ENCODE measurements at places on chromosomes 6 and 20.

DNA sequence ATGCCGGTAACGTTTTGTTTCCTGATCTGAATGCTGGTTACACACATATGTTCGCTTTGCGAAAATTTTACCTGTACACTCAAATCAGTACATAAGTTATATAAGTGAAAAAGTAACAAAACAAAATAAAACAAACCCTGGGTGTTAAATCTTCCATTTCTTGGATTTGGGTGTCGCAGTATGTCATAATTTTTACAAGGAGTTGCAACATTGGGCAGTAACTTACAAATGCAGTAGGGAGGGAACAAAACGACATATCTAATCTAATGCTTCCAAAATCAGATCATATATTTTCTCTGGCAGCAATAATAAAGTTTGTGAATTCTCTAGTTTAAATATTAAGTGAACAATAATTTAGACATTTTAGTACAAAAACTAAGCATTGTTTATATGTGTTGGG is 25.2 kb downstream of the SNX14 start:
- no peak for DNase-seq

GRCh38 chr20:55533632-55534031 is 471.7 kb downstream of the CBLN4 start:
- no peak for DNase-seq

DNA sequence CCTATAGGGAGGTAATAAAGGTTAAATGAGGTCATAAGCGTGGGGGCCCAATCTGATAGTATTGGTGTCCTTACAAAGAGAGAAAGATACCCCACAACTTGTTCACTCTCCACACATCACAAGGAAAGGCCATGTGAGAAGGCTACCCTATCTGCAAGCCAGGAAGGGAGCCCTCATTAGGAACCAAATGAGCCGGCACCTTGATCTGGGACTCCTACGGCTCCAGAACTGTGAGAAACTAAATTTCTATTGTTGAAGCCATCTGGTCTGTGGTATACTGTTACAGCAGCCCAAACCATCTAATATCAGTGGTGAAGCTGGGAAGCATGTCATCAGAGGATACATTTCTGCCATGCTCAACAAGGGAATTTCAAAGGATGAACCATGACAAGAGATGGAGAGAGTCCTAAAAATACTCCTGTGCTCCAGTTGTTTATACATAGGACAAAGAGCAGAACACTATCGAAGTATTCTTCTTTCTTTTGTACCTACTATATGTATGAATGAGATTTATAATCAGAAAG is 10.4 kb downstream of the COX7A2 start:
- no peak for DNase-seq

DNA sequence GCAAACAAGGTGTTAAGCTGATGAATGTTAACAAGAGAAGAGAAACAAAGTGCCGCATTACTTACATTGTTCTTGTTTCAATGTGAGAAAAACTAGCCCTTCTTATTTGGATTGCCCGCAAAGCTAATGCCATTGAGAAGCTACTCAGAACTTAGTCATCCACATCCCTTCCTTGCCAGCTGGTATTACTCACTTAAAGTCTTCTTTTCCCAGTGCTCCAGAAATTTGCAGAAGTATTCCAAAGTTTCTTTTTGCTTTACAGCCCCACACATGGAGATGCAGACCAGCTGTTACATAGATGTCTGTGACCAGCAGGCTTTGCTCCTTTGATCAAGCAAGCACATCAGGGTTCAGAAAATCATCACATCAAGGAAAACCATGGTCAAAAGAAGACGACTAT is 529.0 kb downstream of the TBC1D32 start:
- DNase-seq, result peak; percentile 6

- DNase-seq, result no peak
Measured at GRCh38 chr20:7269452-7269851, 502.0 kb downstream of the BMP2 start.

DNA sequence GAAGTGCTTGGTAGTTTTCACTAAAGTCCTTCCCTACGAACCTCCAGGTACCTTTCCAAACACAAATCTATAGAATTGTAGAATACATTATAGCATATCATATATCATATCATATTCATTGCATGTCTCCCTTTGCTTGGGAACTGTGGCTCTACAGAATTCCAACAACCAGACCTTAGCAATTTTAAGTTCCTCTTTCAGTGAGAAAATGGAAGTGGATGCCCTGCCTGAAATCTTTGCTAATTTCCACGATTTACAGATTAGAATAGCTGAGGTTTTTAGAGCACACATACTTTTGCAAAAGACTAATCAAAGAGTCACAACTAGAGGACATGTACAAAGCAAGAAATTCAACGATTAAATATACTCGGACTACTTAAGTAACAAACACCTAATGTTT is 78.6 kb downstream of the TNFRSF21 start:
- no peak for DNase-seq

DNA sequence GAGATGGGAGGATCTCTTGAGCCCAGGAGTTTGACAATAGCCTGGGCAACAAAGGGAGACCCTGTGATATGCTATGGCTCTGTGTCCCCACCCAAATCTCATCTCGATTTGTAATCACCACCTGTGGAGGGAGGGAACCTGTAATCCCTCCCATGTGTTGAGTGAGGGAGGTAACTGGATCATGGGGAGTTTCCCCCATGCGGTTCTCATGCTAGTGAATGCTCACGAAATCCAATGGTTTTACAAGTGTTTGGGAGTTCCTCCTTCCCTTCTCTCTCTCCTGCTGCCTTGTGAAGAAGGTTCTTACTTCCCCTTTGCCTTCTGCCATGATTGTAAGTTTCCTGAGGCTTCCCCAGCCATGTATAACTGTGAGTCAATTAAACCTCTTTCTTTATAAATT is 3.4 kb downstream of the NUDT3 start:
- DNase-seq, result no peak

DNA sequence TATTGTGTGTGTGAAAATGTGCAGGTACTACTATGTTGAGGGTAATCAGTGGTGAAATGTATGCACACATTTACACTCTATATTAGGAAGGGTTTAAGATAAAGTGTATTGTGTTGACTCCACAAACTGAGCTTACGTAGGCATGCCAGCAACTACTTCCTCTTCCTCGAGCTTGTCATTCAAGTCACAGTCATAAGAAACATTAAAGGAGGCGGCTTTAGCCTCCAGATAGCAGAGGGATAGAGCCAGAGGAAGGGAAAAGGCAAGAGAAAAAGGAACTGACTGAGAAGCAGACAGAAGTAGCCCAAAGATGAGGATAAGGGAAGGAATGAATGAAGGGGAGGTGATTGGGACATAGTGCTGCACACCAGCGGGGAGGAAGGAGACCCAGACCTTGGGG is 55.2 kb downstream of the SMLR1 start:
- DNase-seq, result no peak

DNA sequence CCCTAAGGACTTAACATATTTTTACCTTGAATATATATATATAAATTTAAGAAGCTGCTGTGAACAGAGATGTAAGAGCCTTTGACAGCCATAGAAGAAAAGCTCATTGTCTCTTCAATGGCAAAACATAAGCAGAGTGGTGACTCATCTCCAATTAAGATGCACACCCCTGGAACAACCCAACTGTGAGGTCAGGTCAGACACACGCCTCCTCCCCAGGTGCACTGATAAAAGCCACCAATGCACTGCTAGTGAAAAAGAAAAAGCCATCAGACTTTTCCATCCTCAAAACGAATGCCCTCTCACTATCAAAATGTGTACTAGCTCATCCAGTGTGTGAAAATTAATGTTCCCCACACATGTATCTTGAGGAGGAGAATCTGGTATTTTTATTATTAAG is 100.1 kb downstream of the SMLR1 start:
- peak; percentile 62 for DNase-seq
